ENCODE measurements at places on chromosomes 2 and 18. TPM values are rescaled to one million over a fixed set of nuclear protein-coding genes. Genes with fewer than 3 reads are reported as not detected.

Gene KLHL29
- 4.2 TPM for total RNA-seq

Gene CFC1
- total RNA-seq = not detected

Gene SLC19A3
- 0.07 TPM for total RNA-seq

Gene COL3A1
- 0.92 TPM for total RNA-seq
